ENCODE measurements at places on chromosomes 7 and 10.
A peak's percentile ranks its signal among the peaks of the same experiment; 100 is the strongest.

DNA sequence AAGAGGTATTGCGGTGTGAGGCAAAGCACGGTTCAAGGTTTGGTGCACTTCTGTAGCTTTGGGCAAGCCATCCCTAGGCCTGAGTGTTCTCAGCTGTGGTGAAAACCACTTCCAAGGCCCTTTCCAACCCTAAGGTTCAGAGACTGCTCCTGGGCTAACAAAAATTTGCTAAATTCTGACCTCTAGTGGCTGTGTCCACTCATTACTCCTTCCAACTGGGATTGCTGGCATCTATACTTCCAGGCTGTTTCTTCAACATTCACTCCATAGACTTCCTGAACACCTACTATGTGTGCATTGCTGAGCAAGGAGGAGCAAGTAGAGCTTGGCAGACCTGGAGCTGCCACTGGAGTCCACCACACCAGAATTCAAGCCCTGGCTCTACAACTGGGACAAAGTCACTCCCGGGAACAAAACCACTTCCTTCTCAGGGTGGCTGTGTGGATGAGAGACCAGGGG, 29.3 kb upstream of the SH3PXD2A start:
- peak; percentile 31 for DNase-seq

DNA sequence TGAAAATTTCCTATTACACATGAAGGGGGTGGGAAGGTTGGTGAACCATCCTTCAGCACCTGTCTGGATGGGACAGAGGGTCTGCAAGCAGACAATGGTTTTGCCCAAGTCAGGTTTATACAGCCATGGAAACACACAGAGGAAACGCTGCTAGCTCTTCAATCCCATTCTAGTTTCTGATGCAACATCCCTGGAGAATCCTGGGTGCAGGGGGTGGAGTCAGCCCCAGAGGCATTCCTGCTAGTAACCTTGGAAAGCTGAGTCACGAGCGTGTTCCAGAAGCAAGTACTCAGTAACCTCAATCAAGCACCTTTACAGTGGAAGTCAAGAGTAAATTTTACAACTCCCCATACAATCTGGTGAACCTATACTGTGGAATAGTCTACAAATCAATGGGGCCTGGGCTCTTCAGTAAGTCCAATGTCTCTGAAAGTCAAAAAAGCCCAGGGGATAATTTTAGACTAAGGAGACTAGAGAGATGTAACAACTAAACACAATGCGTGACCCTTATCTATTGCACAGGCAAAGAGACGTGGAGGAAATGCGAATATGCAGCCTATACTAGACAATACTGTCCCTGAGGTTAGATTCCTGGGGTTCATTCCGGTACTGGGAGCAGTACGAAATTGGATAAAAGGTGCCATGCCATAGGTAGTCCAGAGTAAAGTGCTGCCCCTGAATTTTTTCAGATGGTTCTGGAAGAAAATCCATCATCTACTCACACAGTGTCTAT, 95.4 kb downstream of the ZRANB1 start:
- DNase-seq = no peak

DNA sequence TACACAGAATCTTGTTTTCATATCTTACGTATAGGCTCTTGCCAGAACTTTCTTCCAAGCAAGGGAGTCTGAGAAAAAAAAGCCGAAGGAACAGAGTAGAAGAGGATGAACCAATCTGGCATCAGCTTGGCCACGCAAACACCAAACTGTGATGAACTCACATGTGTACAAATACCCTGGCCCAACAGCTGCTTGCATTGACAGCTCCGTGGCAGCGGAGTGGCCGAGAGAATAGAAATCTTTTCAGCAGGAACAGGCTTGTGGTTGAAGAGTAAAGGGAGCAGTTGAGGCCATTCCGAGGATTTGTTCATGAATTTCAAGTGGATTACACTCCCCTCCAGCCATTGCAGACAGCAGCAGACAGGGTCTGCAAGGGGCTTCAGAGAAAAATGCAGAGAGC, 173.8 kb upstream of the PLXNA4 start:
- DNase-seq = no peak

- no peak for DNase-seq
These were observed 76.5 kb upstream of the DDC start for GRCh38 chr7:50641442-50642405.

Measured in T-helper 2 cell (primary cell).